Activated CD4-positive, alpha-beta T cell treated with anti-CD3 and anti-CD28 coated beads, Interleukin-2, amount 50 U/mL, for 1 hour (primary cell): ENCODE measurements at places on chromosomes 5 and 9.
A peak's percentile ranks its signal among the peaks of the same experiment; 100 is the strongest.

DNA sequence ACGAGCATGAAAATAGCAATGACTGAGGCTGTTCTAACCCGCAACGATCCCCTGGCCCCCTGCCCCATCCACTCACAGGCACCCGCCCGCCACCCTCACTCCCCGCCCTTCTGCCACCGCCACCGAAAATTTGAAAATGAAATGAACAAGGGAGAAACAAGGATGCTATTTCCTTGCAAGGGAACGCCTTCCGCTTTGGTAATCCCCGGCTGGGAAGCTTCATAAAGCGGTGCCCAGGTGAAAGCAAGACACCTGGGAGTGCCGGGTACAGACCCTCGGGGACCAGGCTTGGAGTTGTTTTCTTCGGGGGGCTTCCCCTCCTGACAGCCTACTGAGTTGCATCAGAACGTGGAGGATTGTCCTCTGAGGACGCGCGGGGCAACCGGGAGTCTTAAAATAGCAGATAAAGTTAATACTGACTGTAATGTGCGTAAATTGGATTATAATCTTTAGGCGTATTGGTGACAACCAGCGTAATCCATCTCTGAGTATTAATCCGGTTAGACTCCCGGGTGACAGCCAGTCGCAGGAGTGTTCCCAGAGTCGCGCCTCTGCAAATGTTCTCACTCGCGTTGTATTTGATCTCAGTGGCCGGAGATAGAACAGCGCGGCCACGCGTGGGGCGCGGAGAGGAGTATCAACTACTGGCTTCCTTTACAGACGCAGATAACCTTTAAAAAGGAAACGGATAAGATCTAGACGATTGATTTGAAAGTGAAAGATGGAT, 885 bp upstream of the MLLT3 start:
- DNase-seq, result peak; percentile 61

- no peak for DNase-seq
Observed at GRCh38 chr5:135103575-135103853, 69.5 kb upstream of the PITX1 start.

- no peak for DNase-seq
Observed at GRCh38 chr5:94021246-94021645, 279.8 kb upstream of the POU5F2 start.

DNA sequence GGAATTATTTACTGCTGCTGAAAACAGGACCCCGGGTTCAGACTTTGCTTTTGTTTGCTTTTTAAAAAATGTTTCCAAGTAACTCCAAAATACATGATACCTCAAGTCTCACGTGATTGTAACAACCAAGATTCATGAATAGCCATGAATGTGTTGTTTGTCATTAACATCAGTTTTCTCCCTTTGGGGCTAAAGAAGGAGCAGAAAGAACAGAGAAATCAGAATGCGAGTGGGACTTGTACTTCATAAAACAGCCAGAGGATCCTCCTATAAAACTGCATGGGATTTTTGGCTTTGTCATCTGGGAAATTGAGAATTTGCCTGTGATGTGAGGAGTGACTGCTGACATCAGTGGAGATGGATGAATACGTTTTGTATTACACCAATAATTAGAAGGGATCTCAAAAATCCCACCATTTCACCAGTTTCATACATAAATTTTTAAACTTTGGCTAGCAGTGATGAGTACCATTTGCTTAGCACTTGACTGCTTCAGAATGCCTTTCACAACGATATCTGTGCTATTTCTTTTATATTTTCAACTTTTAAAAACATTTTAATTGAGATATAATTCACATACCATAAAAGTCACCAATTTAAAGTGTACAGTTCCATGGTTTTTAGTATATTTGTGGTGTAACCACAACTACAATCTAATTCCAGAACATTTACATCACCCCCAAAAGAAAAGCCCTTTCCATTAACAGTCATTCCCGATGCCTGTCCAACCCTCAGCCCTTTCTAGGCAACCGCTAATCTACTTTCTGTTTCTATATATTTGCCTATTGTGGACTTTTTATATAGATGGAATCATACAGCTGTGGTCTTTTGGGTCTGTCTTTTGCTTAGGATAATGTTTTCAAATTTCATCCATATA, 126.9 kb upstream of the ANKRD55 start:
- no peak for DNase-seq

- no peak for DNase-seq
Observed at GRCh38 chr9:130996676-130997394, 12.1 kb upstream of the LAMC3 start.

DNA sequence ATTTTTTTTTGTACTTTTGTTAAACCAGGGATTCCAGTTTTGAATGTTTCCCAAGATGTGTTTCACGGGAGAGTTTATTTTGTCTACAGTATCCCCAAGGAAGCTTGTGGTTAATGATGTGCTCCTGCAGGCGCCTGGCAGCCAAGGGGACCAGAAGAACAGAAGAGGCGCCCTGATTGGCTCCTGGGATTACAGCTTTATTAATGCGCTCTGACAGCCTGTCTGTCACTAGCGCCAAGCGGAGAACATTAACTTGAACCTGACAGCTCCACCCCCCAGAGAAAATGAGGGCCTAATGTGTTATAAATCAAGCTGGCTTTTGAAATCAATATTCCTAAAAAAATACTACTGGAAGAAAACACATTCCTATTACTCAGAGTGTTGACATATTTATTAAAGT, 5.0 kb upstream of the FBXL7 start:
- no peak for DNase-seq

- DNase-seq, result no peak
Observed at GRCh38 chr9:90616806-90617205, 25.8 kb downstream of the DIRAS2 start.

GRCh38 chr9:6938873-6939272, 181.1 kb downstream of the KDM4C start:
- no peak for DNase-seq

GRCh38 chr9:31759703-31760102, 624.7 kb upstream of the ACO1 start:
- DNase-seq, result no peak

- peak; percentile 5 for DNase-seq
Observed at GRCh38 chr5:42423285-42424165, at the start of gene GHR. GHR (plus strand) TSS chr5:42423439; CDS start chr5:42565875, 142,436 bp downstream.
